ENCODE measurements at places on chromosomes 7 and 10.

GRCh38 chr7:79880312-79880711 lies 254.3 kb upstream of the GNAI1 start:
- no peak for DNase-seq

DNA sequence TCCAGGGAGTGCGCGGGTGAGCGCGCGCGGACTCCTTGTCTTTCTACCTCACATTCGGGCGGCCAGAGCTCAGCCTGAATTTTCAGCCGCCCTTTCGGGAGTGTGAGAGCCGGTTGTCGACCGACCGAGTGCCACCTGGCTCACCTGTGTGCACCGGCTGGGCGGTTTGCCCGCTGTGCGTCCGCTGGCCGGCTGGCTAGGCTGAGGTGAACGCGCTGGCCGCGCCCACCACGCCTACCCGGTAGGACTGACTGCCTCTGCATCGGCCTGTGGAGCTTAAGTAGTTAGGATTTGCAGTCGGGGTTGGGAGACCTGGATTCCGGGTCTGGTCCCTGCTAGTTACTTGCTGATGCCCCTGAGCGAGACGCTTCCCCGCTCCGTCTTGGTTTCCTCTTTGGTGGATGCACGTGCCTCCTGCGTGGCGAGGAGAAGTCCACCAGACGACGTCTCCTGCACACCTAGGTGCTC lies 553 bp downstream of the TSPAN15 start:
- DNase-seq = no peak

DNA sequence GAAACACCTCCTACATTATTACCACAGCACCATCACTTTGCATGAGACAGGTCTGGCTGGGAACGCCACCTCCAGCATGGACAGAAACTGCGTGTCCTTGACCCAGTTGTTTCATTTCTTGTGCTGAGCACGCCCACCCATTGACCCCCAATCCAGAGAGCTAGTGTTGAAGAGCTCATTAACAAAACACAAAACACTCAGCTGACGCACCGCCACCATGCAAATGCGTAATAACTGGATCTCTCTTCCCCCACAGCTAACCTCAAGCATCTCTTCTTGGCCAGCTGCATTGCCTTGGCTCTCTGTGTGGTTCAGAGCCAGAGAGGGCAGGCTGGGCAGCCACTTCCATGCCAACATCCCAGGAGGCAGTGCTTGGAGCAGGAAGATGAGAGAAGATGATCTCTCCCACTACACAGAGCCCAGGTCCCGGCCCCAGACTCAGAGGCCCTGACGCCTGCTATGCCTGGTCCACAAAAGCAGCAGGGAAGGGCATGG lies 173.5 kb downstream of the PLXNA4 start:
- no peak for DNase-seq

GRCh38 chr10:81564143-81564542 lies 310.9 kb upstream of the NRG3 start:
- DNase-seq = no peak

DNA sequence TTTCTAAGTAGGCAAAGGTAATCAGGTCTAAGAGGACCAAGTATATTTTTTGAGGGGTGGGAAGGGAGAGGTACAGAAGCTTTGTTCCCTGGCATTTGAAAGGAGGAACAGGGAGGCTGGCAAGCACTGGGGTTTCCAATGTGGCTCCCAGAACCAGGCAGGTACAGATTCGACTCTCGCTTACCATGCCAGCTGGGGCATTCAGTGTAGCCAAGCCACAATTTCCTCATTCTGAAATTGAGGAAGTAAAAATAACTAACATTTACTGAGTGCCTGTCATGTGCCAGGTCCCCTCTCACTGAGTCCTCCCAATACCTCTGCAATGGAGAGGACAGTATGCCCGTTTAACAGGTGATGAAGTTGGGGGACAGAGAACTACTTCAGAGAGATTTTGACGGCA lies 45.9 kb upstream of the BET1 start:
- no peak for DNase-seq

GRCh38 chr7:43569424-43569823 lies 13.5 kb upstream of the STK17A start:
- no peak for DNase-seq

- no peak for DNase-seq
Observed at GRCh38 chr7:2248984-2249694, 7.1 kb downstream of the NUDT1 start.

DNA sequence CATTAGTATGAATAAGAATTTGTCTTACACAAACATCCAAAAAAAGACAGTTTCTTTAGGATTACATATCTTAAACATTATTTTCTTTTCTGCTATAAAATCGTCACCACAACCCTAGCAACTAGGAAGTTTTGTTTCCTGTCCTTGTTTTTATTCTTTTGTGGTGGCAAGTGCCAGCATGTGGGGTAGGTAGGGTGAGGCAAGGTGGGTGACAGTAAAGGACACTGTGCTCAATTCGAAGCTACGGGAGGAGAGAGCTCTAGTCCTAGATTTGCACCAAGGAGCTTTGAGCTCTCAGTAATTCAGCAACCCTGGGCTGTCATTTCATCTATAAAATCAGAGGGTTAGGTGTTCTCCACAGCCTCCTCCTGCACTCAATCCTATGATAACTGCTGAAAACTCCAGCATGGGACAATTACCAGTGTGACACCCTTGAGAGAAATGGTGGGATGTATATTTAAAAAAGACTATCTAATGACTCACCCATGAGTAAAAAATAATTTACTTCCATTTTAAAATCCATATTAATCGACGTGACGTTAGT lies 187.1 kb downstream of the FAM107B start:
- DNase-seq = no peak

DNA sequence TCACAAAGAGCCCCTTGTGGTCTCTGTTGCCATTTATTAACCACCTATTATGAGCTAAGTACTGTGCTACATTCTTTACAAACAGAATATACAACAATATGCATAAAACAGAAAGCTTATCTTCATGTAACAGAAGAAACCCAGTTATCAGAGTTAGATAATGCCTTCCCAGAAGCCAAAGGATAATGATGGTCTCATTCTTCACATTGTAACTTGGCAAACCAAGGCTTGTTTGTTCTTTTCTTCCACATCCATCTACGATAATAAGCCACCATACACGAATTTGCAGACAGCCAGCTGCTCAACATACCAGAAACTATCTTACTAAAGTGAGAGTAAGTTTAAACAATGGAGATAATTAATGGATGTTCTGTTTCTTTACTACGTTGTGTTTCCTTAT lies 127.6 kb downstream of the NEBL start:
- DNase-seq = no peak

DNA sequence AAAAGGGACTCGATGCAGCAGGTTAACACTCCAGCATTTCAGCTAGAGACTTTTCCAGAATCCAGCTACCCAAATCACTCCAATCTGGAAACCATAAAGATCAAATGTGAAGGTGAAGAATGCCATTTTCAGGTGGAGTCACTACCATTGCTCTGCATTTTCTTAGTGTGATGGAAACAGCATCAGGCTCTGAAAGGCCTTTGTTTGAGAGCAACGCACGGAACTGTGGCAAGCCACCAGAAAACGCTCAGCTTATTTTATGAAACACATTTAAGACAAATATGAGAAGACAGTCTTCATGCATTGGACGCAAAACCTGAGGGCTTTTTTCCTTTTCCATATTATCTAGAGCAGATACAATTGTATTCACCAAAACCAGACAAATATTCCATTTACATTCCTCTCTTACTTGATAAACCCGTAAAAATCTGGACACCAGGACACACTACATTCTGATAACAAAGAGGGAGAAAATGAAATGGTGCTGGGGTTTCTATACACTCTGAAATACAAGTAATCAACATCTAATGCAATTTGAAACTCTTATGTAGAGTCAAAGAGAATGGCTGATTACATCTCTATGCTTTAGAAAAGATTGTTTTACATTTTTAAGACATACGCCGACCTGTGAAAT lies 99.1 kb downstream of the NRP1 start:
- no peak for DNase-seq

GRCh38 chr10:66777665-66778064 lies 148.2 kb upstream of the LRRTM3 start:
- DNase-seq = no peak

DNA sequence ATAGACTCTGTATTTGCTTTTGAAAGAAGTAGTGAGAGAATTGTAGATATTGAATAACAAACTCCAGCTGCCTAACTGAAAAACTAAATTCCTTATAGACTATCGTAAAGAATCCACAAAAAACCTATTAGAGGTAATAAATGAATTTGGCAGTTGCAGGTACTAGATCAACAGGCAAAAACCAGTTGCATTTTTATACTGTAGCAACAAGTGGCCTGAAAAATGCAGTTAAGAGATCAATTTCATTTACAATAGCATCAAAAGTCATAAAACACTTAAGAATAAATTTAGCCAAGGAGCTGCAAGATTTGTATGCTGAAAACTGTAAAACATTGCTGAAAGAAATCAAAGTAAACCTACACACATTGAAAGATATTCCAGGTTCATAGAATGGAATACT lies 70.3 kb downstream of the GALNT11 start:
- DNase-seq = no peak

DNA sequence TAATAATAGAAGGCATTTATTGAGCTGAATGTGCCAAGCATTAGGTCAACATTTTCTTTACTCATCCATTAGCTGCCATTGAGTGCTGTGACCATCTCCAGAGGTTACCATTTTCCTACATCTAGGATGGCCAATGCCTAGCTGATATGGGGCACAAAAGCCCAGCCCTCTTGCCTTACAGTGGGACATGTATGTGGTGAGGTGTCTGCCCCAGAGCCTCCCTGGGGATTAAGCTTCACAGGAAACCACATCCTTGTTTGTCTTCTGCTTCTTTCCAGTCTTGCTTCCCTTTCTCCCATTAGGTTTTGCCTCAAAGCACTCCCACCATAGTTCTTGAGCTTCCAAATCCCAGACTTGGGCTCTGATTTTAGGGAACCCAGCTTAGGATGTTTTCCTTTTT lies 258.7 kb downstream of the SORCS3 start:
- no peak for DNase-seq

DNA sequence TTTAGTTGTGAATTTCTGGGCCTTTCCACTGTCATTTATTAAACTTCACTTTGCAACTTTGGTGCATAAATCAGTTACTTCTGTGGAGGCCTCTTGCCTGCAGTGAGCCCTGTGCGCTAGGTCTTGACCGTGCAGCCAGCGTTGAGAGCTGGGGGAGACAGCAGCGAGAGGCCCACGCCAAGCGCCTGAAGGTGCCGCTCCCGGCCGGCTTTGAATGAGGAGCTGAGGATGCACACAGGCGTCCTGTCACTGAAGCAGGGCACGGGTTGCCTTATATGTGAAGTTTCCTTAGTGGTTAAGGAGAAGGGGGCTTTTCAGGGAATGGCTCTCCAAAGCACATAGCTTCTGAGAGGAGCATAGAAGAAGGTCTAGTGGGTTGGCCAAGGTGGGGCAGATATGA lies 70.9 kb upstream of the CCNY start:
- no peak for DNase-seq

DNA sequence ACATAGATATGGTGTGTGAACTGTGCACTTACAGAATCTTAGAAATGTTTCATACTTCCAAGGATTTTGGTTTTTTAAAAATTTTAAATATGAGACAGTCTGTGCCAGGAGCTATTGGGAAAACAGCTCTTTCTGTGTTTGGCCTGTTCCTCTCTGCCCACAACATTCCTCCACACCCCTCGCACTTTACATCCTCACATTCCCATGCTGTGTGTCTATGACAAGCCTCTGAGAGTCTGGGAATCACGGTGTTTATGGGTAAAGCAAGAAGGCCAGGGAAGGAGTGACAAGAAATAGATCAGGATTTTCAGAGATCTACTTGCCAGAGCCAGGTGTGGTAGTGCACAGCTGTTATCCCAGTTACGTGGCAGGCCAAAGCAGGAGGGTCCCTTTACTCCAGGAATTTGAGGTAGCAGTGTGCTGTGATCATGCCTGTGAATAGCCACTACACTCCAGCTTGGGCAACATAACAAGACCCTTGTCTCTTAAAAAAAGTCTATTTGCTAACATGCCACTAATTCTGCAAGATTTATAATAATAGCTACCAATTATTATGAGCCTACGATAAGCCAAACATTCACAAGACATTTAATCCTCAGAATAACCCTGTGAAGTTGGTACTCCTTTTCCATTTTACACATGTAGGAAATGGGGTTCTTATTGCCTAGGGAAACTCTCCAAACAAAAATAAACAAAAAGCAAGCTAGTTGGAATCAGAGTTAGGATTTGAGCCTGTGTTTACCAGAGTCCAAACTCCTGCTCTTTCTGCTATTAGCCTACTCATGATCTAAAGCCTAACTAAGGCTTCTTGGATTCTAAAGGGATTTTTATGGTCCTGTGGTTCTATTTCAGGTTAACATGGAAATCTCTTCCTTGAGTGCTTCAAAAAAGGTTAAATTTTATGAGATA lies 168.3 kb upstream of the SP8 start:
- DNase-seq = no peak

DNA sequence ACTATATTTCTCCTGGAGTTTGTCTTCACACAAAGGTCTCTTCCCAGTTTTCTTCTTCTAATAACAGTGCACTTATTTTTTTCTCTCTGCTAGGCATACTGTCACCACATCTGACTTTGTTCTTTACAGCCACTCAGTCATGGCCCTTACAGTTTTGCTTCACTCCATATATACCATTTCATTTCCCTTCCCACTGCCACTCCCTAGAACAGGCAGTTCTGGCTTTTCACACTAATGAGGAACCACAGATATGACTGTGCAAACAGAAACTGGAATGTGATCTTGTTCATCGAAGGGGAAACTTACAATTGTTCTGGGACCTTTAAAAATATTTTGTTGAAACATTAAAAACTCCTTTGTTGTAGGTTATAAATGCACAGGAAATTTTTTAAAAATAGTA lies 67.3 kb downstream of the EPDR1 start:
- no peak for DNase-seq

GRCh38 chr10:24465124-24465874 lies 256.4 kb downstream of the KIAA1217 start:
- DNase-seq = no peak

DNA sequence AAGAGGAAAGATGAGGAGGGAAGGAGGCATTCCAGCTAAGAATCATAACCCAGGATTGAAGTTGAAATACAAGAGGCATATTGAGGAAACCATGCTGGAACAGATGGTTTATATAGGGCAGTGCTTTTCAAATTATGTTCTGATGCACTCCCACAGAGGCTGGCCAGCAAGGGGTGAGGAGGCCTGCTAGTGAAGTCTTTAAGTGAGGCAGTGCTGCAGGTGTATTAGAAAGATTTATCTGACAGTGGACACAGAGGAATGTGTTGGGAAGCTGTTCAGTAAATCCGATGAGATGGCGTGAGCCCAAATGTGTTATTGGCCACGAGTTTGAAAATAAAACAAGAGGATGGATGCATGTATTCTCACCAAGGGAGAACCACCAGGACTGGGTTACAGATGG lies 28.6 kb downstream of the REEP3 start:
- DNase-seq = no peak

DNA sequence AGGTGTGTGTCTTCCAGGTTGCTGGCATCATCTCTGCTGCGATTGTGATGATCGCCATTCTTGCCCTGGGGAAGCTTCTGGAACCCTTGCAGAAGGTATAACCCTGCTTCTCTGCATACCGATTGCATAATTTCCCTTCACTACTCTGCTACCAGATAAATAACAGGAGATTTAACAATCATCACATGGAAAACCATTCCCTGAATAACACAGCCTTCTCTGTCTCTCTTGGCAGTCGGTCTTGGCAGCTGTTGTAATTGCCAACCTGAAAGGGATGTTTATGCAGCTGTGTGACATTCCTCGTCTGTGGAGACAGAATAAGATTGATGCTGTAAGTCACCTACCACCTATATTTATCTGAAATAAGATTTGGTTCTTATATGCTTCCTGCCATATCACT lies 33.8 kb downstream of the SLC26A4 start:
- no peak for DNase-seq
